Pulmonary artery endothelial cell (primary cell): ENCODE measurements at places on chromosomes 4 and X. TPM values are rescaled to one million over a fixed set of nuclear protein-coding genes. Genes with fewer than 3 reads are reported as not detected.

Gene SYP
- total RNA-seq: 0.13 and 0.14 TPM in 2 replicates

DNA sequence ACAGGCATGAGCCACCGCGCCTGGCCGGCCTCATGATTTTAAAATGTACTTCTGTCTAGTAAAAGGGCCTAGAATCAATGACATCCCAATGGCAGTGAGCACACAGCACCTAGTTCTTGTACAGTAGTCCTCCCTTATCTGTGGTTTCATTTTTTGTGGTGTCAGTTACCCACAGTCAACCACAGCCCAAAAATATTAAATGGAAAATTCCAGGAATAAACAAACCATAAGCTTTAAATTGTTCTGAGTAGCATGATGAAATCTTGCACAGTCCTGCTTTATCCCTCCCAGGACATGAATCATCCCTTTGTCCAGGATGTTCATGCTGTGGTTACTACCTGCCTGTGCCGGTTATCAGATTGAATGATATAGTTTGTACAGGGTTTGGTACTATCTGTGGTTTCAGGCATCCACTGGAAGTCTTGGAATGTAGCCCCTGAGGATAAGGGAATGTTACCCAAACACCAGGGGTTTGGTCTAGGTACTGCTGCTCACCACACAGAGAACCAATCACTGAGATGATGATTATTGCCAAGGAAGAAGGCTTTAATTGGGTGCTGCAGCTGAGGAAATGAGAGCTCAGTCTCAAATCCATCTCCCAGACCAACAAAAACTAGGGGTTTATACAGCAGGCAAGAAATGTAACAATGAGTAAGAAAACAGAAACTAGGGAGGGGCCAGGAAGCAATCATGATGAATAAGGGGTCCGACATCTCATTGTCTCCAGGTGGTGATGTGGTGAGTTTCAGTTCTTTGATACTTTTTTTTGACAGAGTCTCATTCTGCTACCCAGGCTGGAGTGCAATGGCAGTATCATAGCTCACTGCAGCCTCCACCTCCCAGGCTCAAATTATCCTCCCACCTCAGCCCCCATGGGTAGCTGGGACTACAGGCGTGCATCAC is 16.2 kb upstream of the FHL1 start:
- DNase-seq: no peak

GRCh38 chr4:15352524-15352923 is 75.3 kb upstream of the C1QTNF7 start:
- DNase-seq: no peak

DNA sequence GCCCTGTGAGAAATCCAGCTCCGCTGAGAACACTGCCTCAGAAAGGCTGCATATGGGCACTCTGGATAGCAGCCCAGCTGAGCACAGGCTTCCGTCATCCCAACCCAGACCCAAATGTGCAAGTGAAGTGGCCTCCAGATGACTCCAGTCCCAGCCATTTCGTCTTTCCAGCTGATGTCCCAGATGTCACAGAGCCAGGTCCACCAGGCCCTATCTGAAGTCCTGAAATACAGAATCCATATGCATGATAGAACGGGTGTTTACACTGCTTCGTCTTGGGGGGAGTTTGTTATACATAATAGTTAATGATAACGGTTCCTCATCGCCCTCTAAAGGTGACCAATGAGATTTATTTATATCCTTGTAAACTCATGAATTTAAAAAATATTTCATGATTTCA is 72.6 kb upstream of the TRIM2 start:
- DNase-seq: no peak

DNA sequence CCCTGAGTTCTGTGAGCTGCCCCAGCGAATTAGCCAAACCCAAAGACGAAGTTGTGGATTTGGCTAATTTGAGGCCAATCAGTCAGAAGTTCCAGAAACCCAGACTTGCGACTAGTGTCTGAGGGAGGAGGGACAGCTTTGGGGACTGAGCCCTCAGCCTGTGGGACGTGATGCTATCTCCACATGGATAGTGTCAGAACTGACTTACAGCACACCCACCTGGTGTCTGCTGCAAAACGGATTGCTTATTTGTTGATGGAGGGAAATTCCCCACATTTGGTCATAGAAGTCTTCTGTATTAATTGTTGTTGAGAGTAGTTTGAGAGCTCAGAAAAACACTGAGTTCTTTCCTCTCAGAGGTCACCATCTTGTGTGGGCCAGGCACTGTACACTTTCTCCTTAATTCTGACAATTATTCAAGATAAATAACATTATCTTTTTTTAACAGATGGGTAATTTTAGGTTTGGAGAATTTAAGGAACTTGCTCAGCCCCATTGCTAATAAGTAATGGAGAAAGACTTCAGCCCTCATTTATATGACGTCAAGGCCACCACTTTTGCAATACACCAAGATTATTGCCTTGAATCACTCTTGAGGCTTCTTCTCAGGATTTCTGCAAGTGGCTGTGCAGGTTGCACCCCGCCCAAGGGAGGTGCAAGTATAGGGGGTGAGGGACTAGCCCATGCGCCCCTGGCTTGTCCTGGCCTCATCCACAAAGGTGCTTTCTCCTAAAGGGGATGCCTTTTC is 16.7 kb downstream of the CLRN2 start:
- no peak for DNase-seq

GRCh38 chr4:144179152-144179739 is 38.7 kb upstream of the GYPA start:
- no peak for DNase-seq

- DNase-seq: no peak
Measured at GRCh38 chrX:51608126-51608525, 10.6 kb downstream of the CENPVL3 start.

DNA sequence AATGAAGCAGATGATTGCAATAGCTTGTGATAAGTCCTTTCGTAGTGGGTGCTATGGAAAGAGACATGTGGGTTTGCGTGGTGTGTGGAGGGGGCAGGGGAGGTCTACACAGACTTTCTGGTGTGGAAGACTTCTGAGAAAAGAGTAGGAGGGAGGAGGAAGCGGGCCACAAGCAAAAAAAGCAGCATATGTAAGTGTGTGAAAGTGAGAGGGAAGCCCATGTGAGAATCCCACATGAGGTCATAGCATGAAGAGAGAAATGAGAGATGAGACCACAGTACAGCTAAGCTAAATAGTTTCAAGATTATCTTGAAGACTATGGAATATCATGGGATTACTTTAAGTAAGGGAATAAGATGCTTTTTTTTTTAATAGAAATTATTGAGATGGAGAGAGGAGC is 2039.9 kb upstream of the TENM3 start:
- no peak for DNase-seq

GRCh38 chr4:57740625-57741190 is 630.5 kb upstream of the IGFBP7 start:
- DNase-seq: no peak

Gene LPAR4
- under 0.01 TPM in 1 of 2 replicates, not detected in the other for total RNA-seq

Gene OTUD6A
- total RNA-seq: not detected in 2 replicates

DNA sequence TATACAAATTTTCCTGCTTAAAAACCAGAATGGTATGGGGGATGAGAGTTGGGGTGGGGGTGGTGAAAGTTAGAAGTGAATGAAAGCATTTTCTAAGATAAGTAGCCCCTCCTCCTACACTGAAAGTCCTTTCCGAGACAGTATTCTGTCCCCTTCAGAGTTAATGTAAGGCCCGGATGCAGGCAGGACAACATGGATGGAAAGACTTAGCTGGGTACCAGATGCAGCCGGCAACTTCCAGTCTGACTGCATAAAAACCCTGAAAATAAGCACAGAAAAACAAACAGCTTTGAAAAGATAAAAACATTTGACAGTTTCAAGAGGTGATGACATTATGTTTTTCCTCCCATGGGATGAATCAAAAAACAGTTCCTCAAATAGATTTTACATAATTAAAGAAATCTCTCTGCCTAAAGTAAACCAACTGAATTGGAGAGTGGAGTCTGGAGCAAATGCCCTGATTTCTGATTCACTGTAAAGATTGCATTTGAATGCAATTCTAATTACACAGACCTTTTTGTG is 196.3 kb downstream of the GPAT3 start:
- DNase-seq: no peak

DNA sequence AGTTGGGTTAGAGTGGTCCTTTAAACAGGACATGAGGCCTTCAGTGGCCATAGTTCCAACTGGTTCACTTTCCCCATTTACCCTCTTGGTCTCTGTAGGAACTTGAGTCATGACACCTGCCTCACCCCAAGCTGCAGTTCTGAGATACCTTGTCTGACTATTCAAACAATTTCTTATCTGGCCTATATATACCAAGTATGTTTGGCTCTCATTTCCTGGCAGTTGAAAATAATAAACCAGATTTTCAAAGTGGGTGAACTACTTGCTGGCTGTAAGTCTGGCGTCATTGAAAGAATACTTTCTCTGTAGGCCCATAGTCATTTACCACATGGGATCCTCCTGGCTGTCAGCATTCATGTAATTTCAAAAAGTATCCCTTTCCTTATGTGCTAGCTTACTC is 228.8 kb downstream of the SHROOM3 start:
- DNase-seq: no peak

DNA sequence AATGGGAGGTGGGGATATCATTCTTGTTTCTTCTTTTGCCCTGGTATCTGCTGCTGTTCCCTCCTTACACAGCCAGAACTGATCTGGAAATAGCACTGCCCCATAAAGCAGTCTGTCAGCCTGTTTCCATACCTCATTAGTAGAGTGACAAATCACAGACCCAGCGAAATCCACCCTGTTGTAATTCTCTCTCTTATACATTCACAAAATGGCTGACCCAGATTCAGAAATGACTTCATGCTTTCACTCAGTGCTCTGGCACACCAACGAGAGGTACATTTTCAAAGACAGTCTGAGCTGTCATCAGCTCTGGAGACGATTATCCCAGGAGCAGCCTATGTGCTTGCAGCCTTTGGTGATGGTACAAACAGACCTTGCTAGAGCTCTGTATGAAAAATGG is 164.6 kb downstream of the AFF2 start:
- no peak for DNase-seq

GRCh38 chr4:98672583-98673287 is 14.3 kb upstream of the TSPAN5 start:
- no peak for DNase-seq

DNA sequence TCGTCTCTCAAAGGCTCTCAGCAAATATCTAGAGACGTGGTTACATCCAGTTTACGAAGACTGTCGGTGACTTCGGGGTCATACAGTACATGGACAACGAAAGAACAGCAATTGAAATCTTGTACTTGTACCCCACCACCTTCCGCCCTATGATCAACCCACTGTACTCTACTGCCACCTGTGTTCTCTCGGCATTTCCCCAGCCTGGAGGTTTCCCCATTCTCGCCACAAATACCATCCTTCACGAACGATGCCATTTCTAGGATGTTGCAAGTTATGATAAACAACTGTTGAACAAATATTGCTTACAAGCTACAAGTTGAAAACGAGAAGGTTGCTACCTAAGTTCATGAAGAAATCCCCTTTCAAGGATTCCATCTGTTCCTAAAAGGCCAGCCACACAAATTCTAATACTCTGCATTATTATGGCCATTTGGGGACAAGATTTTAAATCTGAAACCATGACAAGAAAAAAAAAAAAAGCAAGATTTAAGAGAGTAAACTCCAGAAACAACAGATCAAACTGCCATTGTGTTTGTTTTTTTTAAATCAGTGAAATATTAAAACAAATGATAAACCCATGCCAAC is 1.6 kb downstream of the APBB2 start:
- peak; percentile 68 for DNase-seq

DNA sequence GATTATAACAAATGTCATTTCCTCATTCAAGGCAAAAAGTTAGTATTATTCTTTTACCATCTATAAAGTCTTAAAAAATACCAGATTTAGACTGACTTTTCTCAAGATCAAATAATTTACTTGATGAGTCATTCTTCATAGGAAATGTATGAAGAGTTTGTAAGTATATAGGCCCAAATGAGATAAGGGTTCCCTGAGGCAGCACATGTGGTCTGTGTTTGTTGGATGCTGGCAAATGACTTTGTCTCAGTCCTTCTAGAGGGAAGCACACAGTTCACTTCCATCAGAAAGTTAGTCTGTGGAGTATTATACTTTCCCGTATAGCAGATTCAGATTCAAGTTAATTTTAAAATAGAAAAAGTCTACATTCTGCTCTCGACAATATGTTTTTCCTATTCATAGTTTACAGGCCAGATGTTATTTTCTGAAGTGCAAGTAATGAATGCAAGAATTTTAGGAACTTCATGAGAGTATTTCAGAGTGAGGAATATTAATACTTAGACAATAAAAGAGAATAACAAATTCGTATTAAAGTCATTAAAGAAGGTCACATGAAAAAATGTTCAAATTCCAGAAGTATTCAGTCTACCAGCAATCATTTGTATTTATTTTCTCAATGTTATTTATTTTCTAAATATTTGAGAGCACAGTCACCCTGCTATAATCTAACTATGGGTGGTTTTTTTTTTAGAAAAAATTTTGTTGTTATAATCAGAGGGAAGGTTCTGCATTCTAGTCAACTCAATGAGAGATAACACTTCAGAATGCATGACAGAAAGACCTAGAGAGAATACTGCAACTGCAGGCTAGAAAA is 601.8 kb upstream of the ZFP42 start:
- no peak for DNase-seq

DNA sequence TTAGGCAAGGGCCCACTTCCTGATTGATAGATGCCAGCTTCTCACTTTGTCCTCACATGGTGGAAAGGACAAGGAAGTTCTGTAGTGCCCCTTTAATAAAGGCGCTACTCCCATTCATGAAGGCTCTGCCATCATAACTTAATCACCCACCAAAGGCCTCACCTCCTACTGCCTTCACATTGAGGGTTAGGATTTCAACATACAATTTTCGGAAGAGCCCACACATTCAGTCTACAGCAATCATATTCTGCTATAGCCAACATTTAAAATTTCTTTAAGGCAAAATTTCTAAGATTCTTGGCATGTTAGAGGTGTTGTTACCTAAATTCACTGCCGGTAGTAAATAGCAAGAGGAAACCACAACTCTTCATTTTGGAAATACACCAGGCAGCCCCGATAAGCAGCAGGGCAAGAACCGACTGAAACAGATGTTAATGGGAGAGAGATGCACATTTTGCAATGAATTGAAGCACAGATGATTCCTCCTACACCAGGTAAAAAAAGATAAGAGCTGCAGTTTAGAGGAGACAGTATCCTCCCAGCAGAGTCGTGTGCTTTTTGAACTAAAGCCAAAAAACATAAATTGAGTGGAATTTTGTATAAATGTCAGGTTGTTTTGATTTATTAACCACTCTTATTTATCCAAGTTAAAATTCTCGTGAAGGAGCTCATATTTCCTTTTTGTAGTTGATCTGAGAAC is 594.9 kb downstream of the KCTD8 start:
- DNase-seq: no peak

- DNase-seq: no peak
Measured at GRCh38 chrX:49673394-49673793, 22.4 kb downstream of the PAGE1 start.

DNA sequence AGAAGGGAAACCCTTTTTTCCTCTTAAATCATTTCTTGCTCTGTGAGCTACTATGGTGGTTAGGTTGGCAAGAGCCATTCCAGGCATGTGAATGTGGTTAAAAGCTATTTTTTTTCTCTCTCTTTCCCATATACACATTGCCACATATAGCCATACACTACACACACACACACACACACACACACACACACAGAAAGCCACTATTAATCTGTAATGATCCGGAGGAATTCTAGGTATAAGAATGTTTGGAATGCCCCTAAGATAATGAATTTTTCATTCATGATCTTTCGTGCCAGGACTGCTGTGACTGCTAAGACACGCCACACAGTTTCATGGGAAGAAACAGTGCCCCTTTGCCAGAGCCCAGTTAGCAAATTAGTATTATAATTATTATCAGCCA is 21.8 kb upstream of the TLL1 start:
- DNase-seq: no peak

- DNase-seq: peak; percentile 57
Measured at GRCh38 chr4:77001907-77002306, 52.4 kb downstream of the SEPTIN11 start.

Gene SATL1
- not detected in 2 replicates for total RNA-seq

Gene DCHS2
- 0.07 TPM in 1 of 2 replicates, not detected in the other for total RNA-seq

GRCh38 chr4:22500128-22500611 is 15.7 kb downstream of the ADGRA3 start:
- DNase-seq: no peak

Gene MAGIX
- total RNA-seq: 0.59 and 1.2 TPM in 2 replicates
